ENCODE measurements at places on chromosomes 6 and 20. TPM values are rescaled to one million over a fixed set of nuclear protein-coding genes. Genes with fewer than 3 reads are reported as not detected.
A peak's percentile ranks its signal among the peaks of the same experiment; 100 is the strongest.

The STMND1 gene
- polyA plus RNA-seq = 0.39 TPM

The TRIM40 gene
- 0.34 TPM for polyA plus RNA-seq

DNA sequence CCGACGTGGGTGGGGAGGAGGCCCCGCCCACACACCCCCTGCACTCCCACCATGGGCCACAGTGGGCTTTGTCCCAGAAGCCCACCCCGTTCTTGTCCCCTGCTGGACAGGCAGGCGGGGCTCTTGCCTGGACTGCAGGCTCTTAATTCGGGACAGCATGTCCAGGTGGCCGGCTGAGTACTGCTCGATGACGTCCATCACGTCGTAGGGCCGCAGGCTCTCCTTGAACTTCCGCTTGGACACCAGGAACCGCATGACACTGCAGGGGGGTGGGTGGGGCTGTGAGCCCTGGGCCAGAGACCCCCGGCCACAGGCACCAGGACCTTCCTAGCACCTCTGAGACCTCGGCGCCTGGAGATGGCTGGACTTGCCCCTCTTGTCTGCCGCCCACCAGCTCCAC, 52.2 kb upstream of the CHRNA4 start:
- no peaks in the 10 kb centered on the region for H3K36me3 ChIP-seq
- no peaks in the 10 kb centered on the region for H3K4me1 ChIP-seq
- H3K27me3 ChIP-seq = no peaks in the 10 kb centered on the region
- H3K4me3 ChIP-seq = no peak overlapping the region
- H3K27ac ChIP-seq = no peak overlapping the region

DNA sequence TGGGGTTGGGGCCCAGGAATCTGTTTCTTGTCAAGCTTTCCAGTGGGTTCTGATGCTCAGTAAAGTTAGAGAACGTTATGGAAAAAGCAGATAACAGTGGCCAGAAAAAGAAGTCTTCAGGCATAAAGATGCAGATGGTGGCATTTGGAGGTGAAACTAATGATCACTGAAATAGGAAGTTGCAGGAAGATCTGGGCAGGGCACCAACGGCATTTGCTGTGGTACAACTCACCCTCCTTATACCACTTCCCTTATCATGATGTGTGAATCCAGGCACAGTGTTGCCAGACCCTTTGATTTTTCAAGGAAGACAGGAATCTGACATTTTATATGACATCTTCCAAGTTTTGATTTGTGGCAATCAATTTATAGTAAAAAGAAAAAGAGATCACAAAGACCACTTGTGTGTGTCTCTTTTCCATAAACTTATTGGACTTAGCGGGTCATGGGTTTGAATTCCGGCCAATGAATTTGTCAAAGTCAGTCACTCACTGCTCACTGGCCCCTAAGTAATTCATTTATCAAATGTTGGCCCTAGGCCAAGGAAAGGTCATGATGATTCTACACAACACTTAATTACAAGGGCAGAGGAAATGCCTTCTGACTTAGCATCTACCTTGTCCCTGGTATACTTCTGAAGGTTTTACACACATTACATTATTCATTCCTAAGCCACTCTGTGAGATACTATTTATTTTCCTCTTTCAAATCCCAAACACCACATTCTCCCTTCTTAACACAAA, 37.6 kb downstream of the LAMP5 start:
- DNase-seq = no peak
- H3K27ac ChIP-seq = no peak overlapping the region
- H3K4me1 ChIP-seq = no peaks in the 10 kb centered on the region
- no peaks in the 10 kb centered on the region for H3K27me3 ChIP-seq
- no peak overlapping the region for H3K4me3 ChIP-seq

DNA sequence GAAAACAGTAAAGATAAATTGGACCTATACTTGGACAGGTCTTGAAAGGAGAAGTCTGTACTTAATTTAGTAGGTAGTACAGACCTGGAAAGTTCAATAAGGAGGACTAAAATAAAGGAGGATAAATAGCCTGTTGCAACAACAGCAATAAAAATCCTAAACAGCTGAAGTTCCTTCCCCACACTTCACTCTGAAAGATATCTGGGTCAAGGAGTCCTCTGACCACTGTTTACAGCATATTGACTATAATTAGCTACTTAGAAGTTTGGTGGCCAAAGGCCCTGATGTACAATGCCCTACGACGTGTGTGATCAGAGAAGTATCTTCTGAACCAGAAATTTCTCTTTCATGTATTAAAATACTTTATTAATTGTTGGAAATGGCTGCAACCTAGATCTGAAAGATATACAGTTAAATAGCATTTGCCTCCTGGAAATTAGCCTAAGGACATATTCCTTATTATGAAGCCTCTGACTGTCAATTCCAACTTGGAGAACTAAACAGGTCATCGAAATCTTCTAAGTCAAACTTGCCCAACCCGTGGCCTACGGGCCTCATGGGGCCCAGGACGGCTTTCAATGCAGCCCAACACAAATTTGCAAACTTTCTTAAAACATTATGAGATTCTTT, 82.8 kb downstream of the KIF13A start:
- no peak for DNase-seq
- no peak overlapping the region for H3K27ac ChIP-seq
- no peaks in the 10 kb centered on the region for H3K27me3 ChIP-seq
- H3K36me3 ChIP-seq = no peaks in the 10 kb centered on the region
- H3K4me1 ChIP-seq = no peaks in the 10 kb centered on the region

DNA sequence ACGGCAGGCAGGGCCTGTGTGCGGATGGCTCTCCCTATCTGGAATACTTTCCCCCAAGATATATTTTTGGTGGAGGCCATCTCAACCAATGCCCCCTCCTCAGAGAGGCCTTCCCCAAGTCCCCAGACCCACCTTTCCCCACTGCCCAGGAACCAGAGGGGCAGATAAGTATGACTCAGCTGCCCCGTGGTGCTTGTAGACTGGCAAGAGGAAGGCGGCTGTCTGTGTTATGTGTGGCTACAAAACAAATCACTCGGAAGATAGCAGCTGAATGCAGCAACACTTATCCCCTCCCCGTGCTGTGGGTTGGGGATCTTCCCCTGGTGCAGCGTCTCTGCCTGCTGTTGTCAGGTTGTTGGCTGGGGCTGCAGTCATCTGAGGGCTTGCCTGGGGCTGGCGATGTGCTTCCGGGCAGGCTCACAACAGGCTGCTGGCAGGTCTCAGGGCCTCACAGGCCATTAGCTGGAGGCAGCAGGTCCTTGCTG, 7.1 kb downstream of the NPEPL1 start:
- H3K27me3 ChIP-seq = no peaks in the 10 kb centered on the region
- H3K36me3 ChIP-seq = no peaks in the 10 kb centered on the region

GRCh38 chr6:2831392-2831791, 10.3 kb downstream of the SERPINB1 start:
- no peak for DNase-seq
- H3K36me3 ChIP-seq = no peaks in the 10 kb centered on the region
- no peak overlapping the region for H3K4me3 ChIP-seq
- no peaks in the 10 kb centered on the region for H3K27me3 ChIP-seq
- H3K27ac ChIP-seq = no peak overlapping the region
- H3K4me1 ChIP-seq = no peaks in the 10 kb centered on the region

DNA sequence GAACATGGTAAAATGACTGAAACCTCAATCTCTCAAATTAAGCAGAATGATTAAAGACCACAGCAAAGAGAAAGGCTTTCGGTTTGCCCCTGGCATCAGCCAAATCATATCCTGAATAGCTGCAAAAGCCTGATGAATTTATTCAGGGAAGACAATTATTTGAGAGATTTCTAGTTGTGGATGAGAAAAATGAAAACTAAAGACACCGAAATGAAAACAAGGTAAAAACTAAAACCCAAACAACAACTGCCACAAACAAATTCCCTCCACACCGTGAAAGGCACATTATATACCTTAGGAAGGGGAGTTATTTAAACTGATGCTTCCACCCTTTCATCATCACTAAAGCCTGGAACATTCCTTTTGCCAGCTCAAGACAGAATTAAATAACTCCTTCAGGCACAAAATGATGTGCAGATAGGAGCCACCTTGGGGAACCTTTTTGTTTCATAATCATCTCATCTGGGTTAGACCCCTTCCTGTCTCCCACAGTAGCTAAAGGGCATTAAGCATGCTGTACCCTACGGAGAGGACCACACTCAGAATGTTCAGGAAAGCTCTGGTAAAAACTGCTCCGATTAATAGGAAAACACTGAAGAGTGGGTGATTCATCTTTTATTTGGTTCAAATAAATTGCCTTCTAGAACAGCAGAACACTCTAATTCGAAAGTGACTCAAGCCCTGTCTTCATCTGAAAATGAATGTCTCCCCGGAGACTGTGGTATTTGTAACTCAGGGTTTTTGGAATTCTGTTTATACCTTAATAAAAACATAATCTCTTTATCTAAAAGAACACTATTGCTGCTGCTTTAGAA, 9.1 kb upstream of the ANKRD60 start:
- DNase-seq = no peak
- H3K4me3 ChIP-seq = no peak overlapping the region
- no peaks in the 10 kb centered on the region for H3K36me3 ChIP-seq
- H3K27ac ChIP-seq = no peak overlapping the region
- H3K27me3 ChIP-seq = peaks cover 11% of the 10 kb centered on the region
- no peaks in the 10 kb centered on the region for H3K4me1 ChIP-seq

DNA sequence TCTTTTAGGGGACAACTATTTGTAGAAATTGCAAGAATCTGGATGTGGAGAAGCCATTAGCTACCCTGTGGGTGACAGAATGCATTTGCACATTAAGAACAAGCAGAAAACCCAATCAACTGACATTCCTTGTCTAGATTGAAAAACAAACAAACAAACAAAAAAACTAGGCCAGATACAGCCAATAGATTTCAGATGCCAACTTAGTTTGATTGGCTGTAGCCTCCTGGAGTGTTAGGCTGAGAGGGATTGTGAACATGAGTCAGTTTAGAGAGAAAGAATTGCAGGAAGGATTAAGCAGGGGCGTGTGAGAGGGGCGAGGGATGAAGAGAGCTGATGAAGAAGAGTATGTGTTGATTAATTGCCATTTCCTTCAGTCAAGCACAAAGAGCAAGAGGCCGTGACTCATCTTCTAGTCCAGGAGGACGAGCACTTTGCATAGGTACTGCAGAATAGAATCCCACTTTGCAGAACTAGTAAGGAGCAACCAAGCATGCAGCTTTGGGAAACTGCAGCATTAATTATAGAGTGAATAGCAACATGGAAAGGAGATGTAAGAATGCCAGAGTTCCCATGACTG, 188.0 kb upstream of the RAB32 start:
- no peaks in the 10 kb centered on the region for H3K36me3 ChIP-seq
- H3K4me3 ChIP-seq = no peak overlapping the region
- no peaks in the 10 kb centered on the region for H3K4me1 ChIP-seq
- H3K27ac ChIP-seq = no peak overlapping the region

DNA sequence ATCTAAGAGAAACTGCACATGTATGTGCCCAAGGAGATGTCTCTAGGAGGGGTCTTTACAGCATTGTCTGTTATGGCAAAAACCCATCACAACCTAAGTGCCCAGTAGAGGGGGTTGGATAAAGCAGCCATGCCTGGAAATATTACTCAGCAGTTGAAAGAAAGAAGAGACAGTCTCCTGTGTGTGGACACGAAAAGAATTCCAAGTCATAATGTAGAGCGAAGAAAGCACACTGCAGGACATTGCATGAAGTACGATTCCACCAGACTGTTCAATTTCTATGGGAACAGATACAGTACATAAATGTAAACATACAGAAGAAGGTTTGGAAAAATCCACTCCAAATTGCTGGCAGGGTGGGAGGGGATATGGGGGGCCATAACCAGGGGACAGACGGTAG, 7.3 kb upstream of the TGM2 start:
- no peaks in the 10 kb centered on the region for H3K27me3 ChIP-seq
- DNase-seq = no peak
- no peaks in the 10 kb centered on the region for H3K36me3 ChIP-seq
- H3K4me3 ChIP-seq = no peak overlapping the region
- peak overlapping the region; percentile 86 for H3K27ac ChIP-seq

DNA sequence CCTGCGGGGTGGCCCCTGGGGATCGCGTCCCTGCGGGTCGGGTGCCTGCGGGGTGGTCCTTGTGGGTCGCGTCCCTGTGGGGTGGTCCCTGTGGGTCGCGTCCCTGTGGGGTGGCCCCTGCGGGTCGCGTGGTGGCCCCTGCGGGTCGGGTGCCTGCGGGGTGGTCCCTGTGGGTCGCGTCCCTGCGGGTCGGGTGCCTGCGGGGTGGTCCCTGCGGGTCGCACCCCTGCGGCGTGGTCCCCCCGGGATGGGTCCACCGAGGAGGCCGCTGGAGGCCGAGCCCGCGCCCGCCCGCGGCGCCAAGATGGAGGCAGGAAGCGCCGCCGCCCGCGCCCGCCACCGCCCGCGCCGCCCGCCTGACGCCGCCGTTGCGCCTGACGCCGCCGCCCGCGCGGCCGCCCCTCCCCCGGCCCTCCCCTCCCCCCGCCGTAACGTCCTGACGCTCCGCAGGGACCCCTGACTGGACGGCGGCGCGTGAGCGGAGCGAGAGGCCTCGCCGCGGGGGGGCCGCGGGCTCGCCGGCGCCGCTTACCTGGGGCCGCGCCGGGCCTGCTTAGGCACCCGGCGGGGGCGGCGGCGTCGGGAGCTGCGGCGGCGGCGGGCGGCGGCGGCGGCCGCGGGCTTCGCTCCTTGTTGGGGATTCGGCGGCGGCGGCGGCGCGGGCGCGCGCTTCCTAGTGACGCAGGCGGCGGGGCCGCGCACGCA, at the start of gene GMEB2:
Gene GMEB2, minus strand, starts transcription at position 678 of the 705 bp plus-strand sequence. CDS start 7,704 bp downstream, outside the sequence.
- peak within 1 kb of the TSS; percentile 100 for H3K4me3 ChIP-seq
- H3K4me1 ChIP-seq = peaks cover 16% of the 10 kb centered on the region
- no peaks in the 10 kb centered on the region for H3K36me3 ChIP-seq

DNA sequence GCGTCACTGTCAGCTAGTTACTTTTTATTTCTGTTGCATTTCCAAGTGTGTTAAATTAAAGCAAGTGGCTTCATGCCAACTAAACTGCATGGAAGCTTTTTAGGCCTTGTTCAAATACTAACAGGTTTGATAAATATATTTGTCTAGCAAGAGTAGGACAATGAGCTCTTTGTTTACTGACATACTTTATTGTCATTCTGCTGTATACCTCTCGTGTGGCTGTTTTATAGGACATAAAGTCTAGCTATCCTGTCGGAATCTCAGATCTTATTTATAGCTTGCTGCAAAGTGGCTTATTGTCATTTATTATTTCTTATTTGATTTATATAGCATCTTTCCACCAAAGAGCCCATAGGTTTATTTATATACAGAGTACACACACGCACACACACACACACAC, 711.1 kb downstream of the KIF16B start:
- H3K27me3 ChIP-seq = no peaks in the 10 kb centered on the region
- H3K4me1 ChIP-seq = no peaks in the 10 kb centered on the region
- H3K4me3 ChIP-seq = no peak overlapping the region
- H3K27ac ChIP-seq = no peak overlapping the region

- no peaks in the 10 kb centered on the region for H3K4me1 ChIP-seq
- H3K4me3 ChIP-seq = no peak overlapping the region
- no peaks in the 10 kb centered on the region for H3K36me3 ChIP-seq
- H3K27me3 ChIP-seq = peaks cover 76% of the 10 kb centered on the region
- no peak overlapping the region for H3K27ac ChIP-seq
- DNase-seq = peak; percentile 8
These were observed 22.4 kb downstream of the TMC2 start for GRCh38 chr20:2558581-2559278.

GRCh38 chr6:101125380-101125971, 244.3 kb upstream of the ASCC3 start:
- no peaks in the 10 kb centered on the region for H3K27me3 ChIP-seq
- no peaks in the 10 kb centered on the region for H3K4me1 ChIP-seq
- H3K36me3 ChIP-seq = no peaks in the 10 kb centered on the region
- H3K27ac ChIP-seq = no peak overlapping the region
- no peak for DNase-seq

GRCh38 chr6:152893187-152893586, 89.7 kb downstream of the FBXO5 start:
- DNase-seq = no peak
- no peak overlapping the region for H3K4me3 ChIP-seq
- no peak overlapping the region for H3K27ac ChIP-seq
- no peaks in the 10 kb centered on the region for H3K4me1 ChIP-seq
- H3K36me3 ChIP-seq = no peaks in the 10 kb centered on the region
- H3K27me3 ChIP-seq = no peaks in the 10 kb centered on the region

All from hepatocyte (in vitro differentiated cells).